ENCODE measurements at places on chromosomes 2 and 18.

DNA sequence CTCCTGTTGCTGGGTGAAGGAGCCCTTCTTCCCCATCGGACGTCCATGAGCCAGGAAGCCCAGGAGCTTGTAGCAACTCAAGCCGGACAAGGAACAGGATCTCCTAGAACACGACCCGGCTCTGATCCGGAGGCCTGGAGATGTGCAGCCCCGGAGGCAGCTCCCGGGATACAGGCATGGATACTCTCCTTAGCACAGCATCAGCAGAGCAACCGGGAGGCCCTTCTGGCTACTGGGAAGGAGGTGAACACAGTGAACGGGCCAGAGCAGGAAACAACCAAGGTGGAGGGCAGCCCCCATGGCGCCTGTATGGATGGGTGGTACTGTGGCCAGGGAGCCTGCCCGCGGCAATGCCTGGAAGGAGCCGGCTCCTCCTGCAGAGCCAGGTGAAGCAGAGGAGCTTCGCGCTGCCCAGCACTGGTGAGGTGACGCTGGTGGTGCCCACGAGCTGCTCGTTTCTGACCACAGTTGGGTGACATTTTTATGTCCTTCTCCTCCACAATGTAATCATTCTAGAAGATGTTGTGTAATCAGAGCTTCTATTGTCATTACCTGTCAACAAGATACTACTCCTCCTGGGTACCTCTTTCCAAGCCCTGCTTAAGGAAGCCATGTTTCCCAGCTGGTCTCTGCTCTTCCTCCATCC, 94.3 kb downstream of the TWIST2 start:
- DNase-seq: no peak

- peak; percentile 53 for DNase-seq
These were observed 5.8 kb upstream of the DGUOK start for GRCh38 chr2:73920577-73921545.

- DNase-seq: no peak
These were observed 1982.5 kb upstream of the PIK3C3 start for GRCh38 chr18:39972521-39972920.

DNA sequence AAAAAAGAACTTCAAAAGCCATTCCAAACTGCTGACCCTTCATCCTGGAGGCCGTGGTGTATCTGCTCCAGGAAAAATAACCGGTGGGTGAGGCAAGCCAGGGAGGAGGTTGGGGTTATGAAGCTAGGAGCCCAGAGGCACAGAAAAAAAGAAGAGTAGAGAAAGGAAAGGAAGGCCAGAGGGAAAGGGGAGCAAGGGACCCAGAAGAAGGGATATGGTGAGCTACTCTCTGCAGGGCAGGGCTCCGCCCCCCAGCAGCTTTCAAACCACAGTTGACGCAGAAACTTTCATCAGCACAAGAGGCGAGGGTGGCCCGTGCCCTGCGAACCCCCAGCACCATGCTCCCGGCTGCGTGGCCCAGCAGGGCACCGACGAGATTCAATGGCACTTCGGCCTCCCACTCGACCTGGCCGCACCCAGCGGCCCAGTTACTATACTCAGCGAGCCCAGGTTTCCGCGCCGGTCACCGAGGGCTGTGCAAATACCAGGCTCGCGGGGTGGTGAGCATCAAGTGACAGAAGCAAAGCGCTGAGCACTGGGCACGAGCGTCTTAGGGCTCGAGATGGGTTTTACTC, 665 bp downstream of the MCM6 start:
- peak; percentile 70 for DNase-seq

- no peak for DNase-seq
These were observed 65.8 kb downstream of the ZAP70 start for GRCh38 chr2:97779141-97779540.

DNA sequence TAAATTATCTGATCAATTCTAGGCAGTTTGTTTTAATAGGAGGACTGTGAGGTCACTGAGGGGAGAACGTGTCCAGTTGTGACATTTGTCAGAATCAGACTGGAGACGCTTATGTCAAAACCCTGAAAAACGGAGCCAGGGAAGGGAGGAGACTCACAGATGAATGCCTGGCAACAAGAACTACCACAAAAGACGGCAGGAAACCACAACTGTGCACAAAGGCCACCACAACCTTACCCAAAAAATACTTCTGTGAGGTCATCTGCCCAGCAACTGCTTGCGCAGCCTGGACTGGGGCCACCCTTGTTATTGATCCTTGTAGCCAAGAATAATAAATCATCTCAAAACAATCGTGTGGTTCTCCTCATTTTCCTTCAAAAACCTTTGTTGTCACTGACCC, 173.0 kb upstream of the ALKAL2 start:
- DNase-seq: peak; percentile 59

DNA sequence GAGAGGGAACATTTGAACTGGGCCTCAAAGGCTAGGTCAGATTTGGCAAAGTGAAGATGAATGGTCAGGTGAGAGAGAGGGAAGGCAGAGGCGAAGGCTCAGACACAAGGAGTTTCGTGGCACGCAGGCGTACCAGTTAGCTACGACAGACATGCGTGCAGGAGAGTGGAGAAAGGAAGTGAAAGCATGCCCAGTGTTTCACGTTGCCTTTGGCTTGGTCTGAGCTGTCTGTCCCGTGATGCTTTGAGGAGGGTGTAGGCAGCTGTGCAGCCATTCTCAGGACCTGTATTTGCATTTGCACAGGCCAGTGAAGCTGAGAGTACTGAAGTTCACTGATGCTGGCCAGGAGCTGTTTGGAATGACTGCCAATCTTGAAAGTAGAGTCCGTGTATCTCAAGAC, 69.5 kb downstream of the HNRNPLL start:
- peak; percentile 69 for DNase-seq

- DNase-seq: no peak
These were observed 201.9 kb upstream of the COPS8 start for GRCh38 chr2:236883819-236884218.

DNA sequence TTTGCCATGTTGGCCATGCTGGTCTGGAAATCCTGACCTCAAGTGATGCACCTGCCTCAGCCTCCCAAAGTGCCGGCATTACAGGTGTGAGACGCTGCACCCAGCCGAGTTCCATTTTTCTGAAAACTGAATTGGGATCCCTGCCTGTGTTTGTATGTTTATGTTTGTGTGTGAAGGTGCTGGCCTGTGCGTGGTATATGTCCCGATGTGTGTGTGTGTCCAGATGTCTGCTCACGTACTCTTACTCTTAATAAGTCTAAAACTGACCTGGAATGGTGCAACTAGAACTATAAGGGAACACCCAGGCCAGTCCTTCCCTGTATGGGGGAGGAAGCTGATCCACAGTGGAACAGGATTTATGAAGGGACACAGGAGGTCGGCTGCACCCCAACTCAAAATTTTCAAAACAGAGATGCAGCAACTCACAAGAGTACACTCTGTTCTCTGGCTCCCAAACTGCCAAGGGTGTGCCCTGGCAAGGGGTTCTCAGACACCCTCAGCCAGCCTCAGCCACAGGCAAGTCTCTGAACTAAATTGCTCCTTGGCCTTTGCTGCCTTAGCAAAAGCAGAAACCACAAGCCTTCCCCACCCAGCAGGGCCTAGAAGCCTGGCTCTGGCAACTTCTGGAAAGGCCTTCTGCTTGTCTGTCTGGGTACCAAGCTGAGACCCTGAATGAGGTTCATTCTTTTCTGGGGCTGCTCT, 36.5 kb downstream of the RHOB start:
- DNase-seq: no peak

DNA sequence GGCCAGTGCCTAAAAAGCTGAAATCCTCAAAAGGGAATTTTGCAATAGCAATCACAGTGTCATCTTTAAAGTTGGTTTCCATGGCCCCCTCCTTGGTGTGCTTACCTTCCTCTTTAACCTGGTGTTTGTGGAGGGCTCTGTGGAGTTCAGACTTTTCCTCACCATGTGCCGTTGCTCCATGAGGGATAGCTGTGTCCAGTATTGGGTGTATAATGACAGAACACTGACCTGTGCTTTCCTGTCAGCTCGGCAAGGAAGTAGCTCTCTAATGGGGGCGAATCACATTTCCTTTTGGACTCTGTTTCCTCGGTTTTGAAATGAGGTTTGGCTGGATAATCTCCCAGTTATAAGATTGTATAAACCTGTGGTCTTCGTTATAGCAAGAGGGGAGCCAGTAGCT, 166.0 kb upstream of the DAPL1 start:
- no peak for DNase-seq

GRCh38 chr2:44706681-44707553, 234.6 kb upstream of the SIX3 start:
- no peak for DNase-seq

- no peak for DNase-seq
These were observed 72.7 kb upstream of the MAP3K20 start for GRCh38 chr2:173002751-173003541.

DNA sequence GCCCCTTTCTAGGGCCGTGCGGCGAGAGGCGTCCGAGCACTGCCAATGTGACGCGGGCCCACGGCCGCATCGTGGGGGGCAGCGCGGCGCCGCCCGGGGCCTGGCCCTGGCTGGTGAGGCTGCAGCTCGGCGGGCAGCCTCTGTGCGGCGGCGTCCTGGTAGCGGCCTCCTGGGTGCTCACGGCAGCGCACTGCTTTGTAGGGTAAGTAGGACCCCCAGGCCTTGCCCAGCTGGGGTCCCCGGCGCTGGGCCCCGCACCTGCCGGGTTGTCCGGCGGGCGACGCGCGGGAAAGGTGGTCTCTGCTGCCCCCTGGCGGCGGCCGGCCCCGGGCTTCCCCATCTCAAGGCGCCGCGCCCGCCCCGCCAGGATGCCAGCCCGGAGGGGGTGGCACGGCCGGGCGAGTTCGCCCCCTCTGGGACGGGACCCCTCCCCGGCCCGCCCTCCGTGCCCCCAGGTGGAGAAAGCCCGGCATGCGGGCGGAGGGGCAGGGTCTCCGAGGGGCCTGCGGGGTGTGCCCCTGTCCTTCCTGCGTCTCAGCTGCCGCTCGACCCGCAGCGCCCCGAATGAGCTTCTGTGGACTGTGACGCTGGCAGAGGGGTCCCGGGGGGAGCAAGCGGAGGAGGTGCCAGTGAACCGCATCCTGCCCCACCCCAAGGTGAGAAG, 1.9 kb downstream of the PRSS56 start:
- peak; percentile 91 for DNase-seq

GRCh38 chr2:24203029-24203786, 28.4 kb downstream of the FAM228A start:
- DNase-seq: no peak

DNA sequence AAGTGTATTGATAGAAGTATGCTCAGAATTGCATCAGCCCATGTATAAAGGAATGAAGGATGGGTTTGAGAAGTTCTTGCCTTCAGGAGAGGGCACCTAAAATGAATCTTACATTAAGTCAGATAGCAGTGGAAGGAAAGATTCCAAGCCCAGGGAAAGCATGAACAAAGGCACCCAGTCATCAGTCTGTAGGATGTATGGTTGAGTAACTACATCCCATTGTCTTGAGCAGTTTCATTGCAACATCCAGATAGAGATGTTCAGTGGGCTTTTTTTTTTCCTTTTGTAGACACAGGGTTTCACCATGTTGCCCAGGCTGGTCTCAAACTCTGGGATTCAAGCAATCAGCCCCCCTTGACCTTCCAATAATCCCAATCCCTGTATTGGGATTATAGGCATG, 80.7 kb downstream of the ARHGAP28 start:
- no peak for DNase-seq

DNA sequence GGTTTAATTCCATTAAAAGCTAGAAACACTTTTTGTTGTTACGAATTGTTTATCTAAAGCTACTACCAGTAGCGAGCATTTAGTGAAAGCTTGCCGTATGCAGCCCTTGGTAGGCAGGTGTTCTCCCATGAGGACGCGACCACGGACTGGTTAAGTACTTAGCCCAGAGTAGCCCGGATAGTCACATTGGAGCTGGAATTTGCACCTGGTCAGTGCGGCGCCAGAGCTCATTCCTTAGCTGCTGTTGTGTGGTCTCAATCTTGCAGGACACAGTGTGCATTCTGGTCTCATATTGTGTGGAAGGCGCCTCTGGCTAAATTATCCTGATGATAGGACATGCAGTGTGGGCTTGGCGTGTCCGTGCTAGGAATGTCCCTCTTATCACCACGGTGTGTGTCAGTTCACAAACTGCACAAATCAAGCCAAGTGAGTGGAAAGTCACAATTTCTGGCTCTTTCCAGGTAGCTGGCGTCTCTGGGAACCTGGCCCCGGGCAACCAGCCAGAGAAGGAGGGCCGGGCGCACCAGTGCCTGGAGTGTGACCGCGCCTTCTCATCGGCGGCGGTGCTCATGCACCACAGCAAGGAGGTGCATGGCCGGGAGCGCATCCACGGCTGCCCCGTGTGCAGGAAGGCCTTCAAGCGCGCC, 133.3 kb downstream of the ZNF236 start:
- DNase-seq: no peak

DNA sequence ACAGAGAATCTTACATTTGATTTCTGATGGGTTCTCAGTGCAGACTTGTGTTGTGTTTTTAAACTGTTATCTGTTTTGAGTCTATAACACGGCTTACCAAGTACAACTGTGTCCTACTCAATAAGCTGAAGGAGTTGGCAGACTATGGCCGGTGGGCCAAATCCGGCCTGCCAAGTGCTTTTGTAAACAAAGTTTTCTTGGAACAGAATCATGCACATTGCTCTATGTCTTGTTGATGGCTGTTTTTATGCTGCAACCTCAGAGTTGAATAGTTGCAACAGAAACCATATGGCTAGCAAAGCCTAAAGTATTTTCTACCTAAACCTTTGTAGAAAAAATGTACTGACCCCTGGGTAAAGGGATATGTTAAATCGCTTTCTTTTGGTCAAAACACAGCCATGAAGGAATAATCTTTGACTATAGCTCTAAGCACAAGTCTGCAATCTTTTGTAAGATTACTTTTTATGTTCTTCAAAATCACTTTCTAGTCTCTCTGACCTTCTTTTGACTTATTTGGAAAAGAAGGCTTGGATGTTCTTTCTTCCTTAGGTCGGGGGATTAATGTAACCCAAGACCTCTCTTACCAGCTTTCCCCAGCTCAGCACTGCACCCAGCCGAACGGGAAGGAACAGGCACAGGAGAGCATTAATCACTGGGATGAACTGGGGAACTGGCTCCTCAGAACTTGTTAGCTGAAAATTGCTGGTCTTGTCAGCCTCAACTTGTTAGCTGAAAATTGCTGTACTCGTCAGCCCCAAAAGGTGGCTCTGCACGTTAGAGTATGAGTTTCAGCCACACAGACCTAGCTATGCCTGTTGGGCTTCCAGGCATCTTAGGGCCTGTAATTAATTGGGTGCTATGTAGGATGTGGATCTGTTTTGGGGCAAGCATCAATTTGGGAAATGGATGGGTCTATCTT, 75.4 kb downstream of the CD8B2 start:
- DNase-seq: no peak

GRCh38 chr2:84972207-84972783, 1.3 kb downstream of the KCMF1 start:
- no peak for DNase-seq

- no peak for DNase-seq
These were observed 1103.3 kb upstream of the NRXN1 start for GRCh38 chr2:52135235-52135634.

DNA sequence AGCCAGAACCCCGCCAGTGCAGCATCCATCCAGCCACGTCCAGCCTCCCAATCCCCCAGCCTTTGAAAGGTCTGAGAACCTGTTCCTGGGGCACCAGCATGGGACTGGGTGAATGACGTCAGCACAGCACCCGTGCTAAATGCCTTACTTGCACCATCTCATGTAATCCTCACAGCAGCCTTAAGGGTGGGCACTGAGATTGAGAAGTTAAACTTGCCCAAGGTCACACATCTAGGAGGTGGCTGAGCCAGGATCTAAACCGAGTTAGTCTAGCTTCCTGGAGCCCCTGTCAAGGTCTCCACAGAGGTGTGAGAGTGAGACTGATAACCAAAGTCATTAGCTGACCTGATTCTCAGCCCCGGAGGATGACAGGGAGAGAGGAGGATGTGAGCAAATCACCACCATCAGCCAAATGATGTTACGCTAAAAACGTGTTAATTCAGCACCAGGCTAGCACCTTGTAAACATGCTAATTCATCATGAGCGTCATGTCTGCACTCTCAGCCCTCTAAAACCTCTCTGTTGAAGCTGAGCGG, 4.6 kb downstream of the CD8A start:
- no peak for DNase-seq

GRCh38 chr2:195458936-195459335, 198.1 kb upstream of the SLC39A10 start:
- no peak for DNase-seq
